ENCODE measurements at places on chromosomes 13 and 19.

DNA sequence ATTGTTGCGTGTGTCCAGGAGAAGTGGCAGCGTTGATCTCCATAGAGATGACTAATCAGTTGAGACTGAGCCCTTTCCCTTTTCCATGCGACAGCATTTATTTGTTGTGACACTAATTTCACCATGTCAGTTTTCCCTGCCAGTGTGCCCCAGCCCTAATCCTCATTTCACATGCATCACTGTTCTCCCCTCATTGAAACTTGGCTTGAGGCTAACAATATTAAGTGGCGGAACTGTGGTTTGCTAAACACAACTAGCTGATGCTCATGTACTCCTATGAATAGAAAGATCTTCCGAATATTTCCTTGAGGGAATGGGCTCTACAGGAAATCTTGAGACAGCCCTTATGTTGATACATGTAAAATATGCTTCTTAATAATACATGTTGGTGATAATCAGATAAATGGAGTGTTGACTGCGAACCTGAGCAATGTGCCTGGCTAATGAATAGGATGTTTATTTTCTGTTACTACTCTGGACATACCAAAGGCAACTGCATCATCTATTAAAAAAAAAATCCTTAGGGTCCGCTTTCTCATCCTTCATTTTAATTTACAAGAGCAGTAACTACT lies 258.6 kb downstream of the ATP8A2 start:
- DNase-seq = no peak

DNA sequence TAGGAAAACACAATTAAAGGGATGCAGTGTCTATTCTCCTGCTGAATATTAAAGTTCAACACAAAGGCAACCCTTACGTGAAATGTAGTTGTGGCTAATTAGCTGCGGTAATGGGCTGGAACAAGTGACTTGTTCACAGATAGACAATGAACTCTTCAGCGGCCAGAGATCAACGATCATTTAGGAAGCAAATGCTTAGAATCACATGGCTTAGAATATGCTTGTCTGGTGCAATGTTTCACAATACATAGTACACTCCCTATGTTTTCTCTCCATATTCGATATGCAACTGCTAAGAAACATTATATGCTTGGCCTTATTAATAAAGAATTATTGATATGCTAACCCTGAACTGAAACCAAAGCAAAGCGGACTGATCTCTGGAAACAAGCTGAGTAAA lies 25.7 kb upstream of the MTUS2 start:
- DNase-seq = no peak

DNA sequence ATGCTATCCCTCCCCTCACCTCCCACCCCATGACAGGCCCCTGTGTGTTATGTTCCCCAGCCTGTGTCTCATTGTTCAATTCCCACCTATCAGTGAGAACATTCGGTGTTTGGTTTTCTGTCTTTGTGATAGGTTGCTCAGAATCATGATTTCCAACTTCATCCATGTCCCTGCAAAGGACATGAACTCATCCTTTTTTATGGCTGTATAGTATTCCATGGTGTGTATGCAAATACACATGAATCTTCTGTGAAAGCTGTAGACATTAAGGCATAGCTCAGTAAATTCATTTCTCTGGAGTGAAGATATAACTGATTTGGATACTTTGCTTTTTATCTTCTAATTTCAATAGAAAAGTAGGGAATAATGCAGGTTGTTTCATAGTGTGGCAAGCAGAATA lies 125.8 kb upstream of the C1QTNF9B start:
- no peak for DNase-seq

DNA sequence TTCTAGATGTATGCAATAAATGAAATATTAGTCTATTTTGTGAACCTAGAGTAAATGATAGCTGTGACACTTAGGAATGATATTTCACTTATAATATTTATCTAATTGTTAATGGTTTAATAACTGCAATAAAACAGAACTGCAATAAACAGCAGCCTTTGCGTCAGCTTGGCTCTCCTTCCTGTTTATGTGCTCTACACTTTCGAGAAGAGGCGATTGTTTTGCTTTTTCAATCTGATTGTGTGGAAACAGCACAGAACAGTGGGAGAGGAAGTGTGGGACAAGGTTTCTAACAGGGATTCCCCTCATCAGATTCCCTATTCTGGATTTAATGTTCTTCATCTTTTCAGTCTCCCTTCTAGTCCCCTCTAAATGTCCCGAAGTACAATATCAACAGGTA lies 17.3 kb upstream of the TRPC4 start:
- DNase-seq = no peak

DNA sequence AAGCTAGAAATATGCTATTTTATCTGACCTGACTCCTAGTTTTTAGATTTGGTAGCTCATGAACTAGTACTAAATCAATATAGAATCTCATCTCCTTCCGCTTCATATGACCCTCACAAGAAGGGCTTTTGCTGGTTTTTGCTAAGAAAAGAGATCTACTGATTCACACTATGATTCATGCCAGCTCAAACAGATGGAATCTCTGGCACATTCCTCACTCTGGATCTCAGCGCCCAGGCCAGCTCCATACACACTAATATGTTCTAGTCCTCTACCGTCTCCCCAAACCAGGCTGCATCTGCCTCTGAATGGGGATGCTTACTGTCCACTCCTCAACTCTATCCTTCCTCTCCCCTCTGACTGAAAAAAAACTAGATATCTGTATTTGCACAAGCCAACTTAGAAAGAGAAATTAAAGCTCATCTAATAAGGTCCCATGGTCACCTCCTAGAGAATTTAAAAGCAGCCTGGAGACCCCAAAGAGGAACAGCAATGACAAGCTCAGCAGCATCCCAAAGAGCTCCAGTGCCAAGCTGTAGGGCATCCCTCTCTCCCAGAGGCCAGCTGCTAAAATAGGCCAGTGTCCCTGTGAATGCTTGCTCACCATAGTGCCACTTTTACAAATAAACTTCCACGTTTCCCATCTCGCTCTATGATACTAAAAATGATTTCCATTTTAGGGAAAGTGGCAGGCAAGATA lies 74.9 kb downstream of the LHFPL6 start:
- DNase-seq = peak; percentile 97

DNA sequence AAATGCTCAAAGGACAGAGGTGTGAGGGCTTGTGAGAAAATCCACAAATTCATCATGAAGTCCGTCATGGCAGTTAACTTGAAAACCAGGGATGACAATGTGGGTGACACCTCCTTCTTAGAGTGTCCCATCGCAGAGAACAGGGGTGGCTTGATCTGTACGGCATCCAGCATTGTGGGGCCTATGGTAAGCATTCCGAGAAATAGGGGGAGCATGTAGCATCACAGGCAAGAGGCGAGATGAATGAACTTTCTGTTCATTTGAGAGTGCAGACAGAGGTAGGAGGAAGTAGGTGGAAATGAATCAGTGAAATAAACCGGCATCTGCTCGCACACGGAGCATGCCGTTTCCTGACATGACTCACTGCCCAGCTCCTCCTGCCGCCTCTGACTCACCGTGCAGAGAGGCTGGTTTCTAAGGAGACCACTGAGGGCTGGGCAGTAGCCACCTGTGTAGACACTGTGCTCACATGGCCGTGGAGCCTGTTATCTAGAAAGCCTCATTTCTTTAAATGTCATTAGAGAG lies 339.0 kb downstream of the RFC3 start:
- peak; percentile 90 for DNase-seq

DNA sequence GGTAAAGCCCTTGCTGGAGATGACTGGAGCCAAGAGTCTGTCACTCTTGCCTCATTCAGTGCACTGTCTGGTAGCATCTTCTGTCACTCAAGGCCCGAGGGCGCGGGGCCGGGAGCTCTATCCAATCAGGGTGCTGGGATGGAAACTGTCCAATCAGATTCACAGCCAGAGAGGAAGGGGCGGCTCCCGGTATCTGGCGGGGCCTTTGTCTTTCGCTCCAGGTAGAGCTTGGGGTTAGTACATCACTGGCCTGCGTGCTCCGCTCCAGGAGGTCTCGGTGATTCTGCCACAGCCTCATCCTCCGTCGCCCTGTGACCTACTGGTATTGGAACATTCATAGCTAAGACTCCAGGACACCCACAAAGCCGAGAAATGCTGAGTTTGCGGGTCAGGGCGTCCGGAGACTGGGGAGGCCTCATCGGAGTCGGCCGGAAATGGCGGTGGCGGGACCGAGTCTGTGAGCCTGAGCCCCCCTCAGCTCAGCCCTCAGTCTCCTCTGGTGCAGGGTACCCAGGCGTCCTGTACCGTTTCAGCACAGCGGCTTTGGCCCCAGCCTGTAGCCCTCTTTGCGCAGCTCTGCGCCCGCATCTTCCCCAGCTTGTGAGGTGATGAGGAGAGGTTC lies 20.6 kb upstream of the ZNF430 start:
- peak; percentile 86 for DNase-seq

- DNase-seq = no peak
Measured at GRCh38 chr13:34425327-34425949, 516.6 kb upstream of the NBEA start.

GRCh38 chr13:92307752-92308151 lies 909.3 kb downstream of the GPC5 start:
- no peak for DNase-seq

DNA sequence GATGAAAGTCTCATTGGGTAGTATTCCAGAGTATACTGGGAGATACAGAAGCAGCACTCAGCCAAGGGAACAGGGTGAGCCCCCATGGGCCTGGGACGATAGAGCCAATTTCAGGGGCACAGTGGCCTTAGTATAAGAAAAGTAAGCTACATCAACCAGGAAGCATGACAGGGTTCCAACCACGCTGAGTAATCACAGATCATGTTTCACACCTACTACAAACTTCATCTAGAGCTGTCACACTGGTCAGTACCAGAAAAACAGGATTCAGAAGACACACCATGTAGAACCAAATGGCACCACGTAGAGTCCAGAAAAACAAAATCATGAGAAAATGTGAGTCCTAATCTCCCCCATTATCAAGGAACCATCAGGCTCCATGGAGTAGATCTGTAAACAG lies 1292.4 kb upstream of the MIR17HG start:
- peak; percentile 2 for DNase-seq

- peak; percentile 57 for DNase-seq
Measured at GRCh38 chr19:7550987-7551761, 15.7 kb downstream of the PNPLA6 start.

GRCh38 chr13:95289020-95289444 lies 12.2 kb downstream of the ABCC4 start:
- no peak for DNase-seq

- DNase-seq = peak; percentile 81
Measured at GRCh38 chr19:35162471-35163326, 8.2 kb downstream of the FXYD5 start.

GRCh38 chr19:47699360-47699917 lies 13.8 kb upstream of the EHD2 start:
- peak; percentile 42 for DNase-seq

- DNase-seq = no peak
Measured at GRCh38 chr13:30268673-30269072, 38.7 kb downstream of the KATNAL1 start.

DNA sequence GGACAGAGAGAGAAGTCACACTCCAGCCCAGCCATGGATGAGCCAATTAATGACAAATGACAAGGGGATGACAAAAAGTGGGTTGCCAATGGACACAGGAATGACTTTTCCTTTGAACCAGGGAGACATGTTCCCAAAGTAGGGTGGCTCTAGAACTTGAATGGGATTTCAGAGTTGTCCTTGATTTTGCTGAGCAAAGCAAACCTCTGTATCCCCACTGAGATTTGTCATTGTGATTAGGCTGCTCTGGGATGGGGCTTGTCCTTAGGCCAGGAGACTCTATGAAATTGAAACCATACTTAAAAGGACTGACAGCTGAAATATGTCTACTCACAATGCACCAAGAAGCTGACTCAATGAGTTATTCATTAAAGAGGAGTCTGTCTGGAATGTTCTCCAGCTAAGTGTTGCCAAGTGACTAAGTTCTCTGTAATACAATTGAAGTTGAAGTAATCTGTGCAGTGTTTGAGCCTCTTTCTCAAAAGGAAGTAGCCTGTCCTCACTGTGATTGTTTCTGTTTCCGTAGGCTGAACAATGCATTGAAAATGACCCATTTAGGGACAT lies 69.0 kb upstream of the PCDH9 start:
- DNase-seq = peak; percentile 88

DNA sequence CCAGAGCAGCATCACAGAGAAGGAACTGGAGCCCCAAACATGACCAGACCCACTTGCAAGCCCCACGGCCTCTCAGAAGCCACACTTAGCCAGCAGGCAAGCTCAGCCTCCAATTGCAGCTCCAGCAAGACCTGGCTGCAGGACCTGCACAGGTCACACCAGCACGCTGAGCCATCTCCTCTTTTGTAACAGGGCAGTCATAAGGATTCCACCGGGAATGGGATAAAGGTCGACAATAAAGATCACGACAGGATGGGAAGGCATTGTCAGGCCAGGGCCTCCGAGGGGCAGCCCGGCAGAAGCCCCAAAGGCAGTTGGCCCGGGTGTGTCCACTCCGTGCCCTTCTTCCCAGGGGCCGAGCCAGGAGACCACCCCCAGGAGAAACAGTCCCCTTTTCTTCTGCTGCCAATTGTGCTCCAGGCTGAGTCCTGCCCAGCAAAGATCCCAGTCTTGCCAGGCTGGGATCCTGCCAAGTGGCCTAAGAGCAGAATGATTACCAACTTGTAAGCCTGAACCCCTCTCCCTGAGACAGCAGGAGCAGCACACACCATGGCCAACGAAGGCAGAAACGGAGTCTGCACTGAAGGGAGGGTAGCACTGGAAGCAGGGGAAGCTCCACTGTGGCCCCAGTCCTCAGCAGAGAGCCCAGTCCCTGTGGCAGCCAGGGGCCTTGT lies 12.5 kb downstream of the PEPD start:
- no peak for DNase-seq

GRCh38 chr13:82506805-82507414 lies 1375.4 kb downstream of the SLITRK1 start:
- no peak for DNase-seq

GRCh38 chr19:8167985-8168384 lies 18.6 kb upstream of the FBN3 start:
- DNase-seq = no peak

GRCh38 chr19:39325778-39326665 lies 5.4 kb upstream of the LRFN1 start:
- peak; percentile 28 for DNase-seq

- DNase-seq = peak; percentile 65
Measured at GRCh38 chr13:73335210-73335609, 276.4 kb downstream of the KLF5 start.

GRCh38 chr19:12364391-12365235 lies 870 bp downstream of the ZNF442 start:
- DNase-seq = peak; percentile 5

- no peak for DNase-seq
Measured at GRCh38 chr13:30346789-30347167, 39.4 kb upstream of the KATNAL1 start.

- no peak for DNase-seq
Measured at GRCh38 chr19:39825531-39826076, 8.4 kb downstream of the DYRK1B start.

DNA sequence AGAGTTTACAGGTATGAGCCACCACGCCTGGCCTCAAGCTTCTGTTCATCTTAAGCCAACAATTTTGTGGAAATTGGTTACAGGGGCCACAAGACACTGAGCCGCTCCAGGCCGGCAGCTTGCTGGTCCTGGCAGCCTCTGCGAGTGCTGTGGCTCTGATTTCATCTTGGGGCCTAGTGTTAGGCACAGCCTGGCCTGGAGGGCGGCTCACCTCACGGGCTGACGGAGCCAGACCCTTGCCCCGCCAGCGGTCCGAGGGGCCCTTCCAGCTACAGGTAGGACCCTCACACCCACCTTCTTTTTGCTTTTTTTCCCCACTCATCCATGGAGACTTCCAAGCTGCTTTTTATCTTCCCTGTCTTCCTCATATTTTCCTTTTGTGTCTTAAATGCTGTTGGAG lies 8.6 kb downstream of the ZNF544 start:
- DNase-seq = no peak

Measured in fibroblast of skin of back (primary cell).